HL-60 (cell line): ENCODE measurements at places on chromosomes 12 and 14.
A peak's percentile ranks its signal among the peaks of the same experiment; 100 is the strongest.

GRCh38 chr12:97886511-97887176 is 424.0 kb downstream of the RMST start:
- DNase-seq, result no peak

DNA sequence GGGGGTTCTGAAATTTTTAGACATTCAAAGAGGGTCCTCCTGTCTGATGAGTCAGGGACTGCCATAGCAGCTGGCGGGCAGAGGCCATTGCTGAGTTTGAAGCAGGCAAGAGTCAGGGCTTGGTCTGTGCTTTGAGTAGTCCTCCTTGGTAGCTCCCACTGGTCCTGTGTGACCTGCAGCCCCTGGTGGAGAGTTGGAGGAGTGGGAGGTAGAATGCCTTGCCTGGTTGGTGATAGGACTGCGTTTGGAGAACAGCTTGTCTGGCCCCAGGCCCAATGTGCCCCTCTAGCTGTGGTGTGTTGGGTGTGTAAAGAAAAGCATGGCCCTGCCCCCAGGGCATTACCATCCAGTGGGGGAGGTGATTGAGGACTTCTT is 116.7 kb downstream of the BEGAIN start:
- no peak for DNase-seq

DNA sequence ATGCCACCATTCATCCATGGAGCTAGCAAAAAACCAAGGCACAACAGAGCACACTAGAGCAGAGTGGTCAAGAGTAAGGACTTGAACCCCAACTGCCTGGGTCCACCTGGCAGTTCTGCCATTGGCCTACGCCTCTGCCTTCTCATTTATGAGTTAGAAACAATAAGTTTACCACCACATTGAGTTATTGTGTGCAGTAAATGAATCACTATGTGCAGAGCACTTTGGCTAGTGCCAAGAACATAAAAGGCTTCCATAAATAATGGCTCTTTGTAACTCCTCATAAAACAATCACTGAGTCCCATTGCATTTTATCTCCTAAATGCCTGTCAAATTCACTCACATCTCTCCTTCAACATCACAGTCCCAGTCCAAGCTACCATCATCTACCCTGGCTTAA is 86.3 kb downstream of the OTX2 start:
- no peak for DNase-seq

- no peak for DNase-seq
Observed at GRCh38 chr14:70567791-70568190, 32.7 kb downstream of the MED6 start.

- DNase-seq, result no peak
Observed at GRCh38 chr12:72995616-72996015, 723.4 kb downstream of the TRHDE start.

- DNase-seq, result no peak
Observed at GRCh38 chr12:2389079-2389790, 336.4 kb downstream of the CACNA1C start.

DNA sequence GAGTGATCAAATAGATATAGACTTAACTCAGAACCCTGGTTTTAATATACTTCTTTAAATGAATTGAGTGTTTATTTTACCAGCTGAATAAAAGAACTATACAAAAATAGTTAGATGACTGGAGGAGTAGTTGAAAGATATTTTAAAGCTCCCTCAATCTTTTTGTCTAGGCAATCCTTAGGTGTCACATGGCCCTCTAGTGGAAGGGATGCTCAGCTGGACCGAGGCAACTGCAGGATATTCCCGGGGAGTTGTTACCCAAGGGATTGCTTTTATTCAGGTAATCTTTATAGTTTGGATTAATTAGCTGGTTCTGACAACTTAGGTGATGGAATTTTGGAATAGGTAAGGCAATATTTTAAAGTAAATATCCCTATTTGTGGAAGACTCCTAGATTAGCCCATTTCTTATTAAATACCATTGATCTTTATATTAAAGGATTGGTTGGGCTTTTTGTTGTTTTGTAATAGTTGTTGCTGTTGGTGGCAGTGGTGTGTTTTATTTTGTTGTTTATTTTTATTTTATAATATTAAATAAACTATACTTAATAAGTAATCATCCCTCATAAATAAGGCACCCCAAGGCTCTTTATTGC is 57.1 kb downstream of the ZDHHC17 start:
- DNase-seq, result no peak

DNA sequence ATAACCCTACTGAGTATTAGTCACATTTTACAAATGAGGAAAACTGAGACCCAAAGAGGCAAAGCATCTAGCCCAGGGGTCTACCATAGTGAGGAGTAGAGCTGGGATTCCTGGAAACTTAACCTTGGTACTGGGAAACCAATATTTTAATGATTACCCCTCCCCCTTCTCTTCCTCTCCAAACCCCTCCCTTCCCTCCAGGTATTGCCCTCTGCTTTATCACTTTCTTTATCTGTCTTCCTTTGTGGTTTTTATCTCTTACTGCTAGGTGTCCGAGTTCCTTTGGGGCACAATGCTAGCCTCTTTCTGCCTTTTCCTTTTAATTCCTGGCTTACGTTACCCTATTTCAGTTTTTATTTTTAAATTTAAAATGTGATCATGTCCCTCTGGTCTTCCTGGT is 2.8 kb downstream of the GABARAPL1 start:
- no peak for DNase-seq

- peak; percentile 94 for DNase-seq
Observed at GRCh38 chr12:3728686-3729085, 24.2 kb downstream of the CRACR2A start.

- no peak for DNase-seq
Observed at GRCh38 chr12:54311051-54311450, 10.2 kb upstream of the NFE2 start.

DNA sequence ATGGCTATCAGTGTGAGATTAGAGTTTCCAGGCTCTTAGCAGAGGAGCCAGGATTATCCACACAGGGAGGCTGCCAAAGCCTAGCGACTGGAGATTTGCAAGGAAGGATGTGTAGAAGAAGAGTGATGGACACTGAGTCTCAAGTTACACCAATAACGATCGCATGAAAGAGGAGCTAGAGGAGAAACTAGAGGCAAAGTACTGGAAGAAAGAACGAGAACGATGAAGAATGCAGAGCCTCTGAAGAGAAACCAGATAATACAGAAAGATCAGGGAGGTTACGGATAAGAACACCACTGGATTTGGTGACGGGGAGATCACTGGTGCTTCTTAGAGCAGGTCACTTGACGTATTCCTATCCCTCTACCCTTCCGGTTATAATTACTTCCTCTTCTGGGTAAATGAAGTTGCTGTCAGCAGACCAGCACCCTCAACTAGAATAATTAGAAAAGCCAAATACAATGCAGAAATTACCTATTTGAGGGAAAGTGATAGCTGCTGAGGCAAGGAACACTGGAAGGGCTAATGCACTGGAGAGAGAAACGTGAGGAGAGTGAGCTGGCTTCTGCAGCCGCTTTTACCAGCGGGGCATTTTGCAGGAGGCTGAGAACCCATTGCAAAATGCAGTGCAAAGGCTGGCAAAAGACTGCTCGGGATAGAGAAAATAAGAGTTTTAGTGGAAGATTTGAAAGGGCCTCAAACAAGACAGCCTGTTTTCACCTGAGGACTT is 93.1 kb upstream of the HIF1A start:
- DNase-seq, result peak; percentile 61

DNA sequence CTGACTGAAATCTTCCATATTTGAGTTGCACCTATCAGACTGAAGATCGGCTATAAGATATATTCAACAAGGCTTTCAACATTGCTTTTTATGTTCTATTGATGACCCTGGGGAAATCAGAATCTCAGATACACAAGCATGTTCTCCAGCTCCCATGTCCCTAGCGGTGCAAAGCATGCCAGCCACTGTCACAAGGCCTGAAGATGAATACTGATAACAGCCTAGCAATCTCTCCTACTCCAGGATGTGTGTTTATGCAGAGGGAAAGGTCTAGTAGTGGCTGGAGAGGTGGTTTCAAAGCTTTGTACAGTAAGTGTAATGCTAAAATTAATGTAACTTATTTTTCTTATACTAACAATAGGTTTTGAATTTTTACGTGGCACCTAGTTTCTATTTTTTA is 64.6 kb downstream of the SOX5 start:
- no peak for DNase-seq

GRCh38 chr12:22234561-22234960 is 99.9 kb downstream of the ST8SIA1 start:
- no peak for DNase-seq

DNA sequence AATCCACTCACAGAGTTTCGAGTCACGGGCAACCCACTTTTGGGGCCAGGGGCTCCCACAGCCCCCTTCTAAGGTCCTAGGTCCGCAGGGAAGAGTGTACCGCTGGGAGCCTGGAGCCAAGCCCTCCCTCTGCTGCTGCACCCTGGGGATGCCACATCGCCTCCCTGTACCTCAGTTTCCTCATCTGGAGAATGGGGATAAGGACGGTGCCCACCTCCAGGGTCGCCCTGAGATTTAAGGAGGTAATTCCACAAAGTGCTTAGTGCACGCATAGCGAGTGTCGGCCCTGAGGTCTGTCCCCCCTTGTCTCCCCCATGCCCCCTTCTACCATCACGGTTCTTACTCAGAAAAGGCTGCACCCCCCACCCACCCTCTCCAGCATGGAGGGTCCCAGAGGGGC is 35.5 kb downstream of the NCOR2 start:
- DNase-seq, result no peak

DNA sequence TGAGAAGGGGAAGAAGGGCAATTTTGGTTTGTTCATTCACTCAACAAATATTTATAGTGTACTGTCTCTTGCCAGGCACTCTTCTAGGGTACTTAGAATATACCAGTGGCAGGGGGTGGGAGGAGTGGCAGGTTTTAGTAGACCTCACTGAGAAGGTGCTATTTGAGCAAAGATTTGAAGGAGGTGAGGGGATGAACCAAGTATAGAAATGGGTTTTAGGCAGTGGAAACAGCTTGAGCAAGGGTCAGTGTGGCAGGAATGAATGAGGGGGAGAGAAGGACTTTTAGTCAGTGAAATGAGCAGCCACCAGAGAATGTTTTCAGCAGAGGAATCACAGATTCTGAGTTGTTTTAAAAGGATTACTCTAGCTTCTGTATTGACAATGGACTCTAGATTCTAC is 2.3 kb downstream of the PRIM1 start:
- no peak for DNase-seq

- DNase-seq, result no peak
Observed at GRCh38 chr14:51562816-51563215, 88.9 kb upstream of the FRMD6 start.

- DNase-seq, result peak; percentile 93
Observed at GRCh38 chr12:121536899-121537813, 43.7 kb downstream of the KDM2B start.

DNA sequence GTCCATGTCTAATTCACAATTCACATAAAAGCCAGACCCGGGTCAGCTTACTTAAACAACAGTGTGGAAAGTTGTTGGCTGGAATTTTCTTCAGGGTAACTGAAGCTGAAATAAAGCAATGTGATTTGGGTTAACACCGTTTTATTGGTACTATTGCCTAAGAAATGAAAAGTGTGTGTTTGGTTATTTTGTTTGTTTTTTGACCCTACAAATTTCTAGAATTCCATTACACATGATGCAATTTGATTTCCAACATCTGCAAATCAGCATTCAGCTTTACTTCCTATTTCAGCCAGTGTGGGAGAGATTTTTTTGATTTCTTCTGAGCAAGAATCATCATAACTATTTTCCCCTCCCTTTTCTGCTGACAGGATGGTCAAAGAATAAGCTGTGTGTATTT is 45.7 kb upstream of the CLMN start:
- no peak for DNase-seq

- no peak for DNase-seq
Observed at GRCh38 chr14:87304404-87304803, 688.6 kb downstream of the GALC start.

DNA sequence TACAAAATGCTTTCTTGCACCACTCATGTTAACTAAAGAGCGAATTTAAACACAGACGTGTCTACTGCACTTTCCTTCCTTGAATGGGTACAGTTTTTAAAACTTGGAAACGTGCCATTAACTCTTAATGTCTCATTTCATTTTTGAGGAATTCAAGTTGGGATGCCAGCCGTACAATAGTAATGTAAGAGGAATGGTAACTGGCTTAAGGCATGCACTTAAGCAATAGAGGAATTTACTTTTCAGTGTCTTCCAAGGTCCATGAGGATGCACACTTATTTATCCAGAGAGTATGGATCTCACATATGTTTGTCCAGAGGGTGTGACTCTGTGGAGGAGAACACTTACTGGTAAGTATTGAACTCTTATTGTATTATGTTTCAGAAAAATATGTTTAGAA is 52.9 kb downstream of the PPP4R4 start:
- DNase-seq, result no peak

GRCh38 chr12:82412246-82412645 is 53.9 kb downstream of the METTL25 start:
- DNase-seq, result peak; percentile 10

GRCh38 chr12:120139958-120140357 is 23.4 kb upstream of the RAB35 start:
- no peak for DNase-seq

- DNase-seq, result no peak
Observed at GRCh38 chr12:106226884-106227640, 20.8 kb downstream of the CKAP4 start.

DNA sequence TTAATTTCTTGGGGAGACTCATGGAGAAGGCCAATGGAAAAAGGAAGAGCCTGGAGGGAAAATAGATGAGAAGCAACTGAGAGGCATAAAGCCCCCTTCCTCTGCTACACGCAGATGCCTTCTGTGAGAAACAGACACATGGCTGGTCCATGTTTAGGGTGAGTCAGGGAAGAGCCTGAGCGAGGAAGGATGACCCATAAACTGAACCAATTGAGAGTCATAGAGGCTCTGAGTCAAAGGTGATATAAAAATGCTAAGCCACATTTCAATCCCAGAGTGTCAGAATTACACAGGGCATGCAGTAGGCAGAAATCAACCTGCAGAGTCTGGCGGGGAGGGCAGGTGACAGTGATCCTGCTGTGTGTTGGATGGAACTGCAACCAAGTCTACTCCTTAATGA is 30.1 kb upstream of the NEDD1 start:
- DNase-seq, result no peak

DNA sequence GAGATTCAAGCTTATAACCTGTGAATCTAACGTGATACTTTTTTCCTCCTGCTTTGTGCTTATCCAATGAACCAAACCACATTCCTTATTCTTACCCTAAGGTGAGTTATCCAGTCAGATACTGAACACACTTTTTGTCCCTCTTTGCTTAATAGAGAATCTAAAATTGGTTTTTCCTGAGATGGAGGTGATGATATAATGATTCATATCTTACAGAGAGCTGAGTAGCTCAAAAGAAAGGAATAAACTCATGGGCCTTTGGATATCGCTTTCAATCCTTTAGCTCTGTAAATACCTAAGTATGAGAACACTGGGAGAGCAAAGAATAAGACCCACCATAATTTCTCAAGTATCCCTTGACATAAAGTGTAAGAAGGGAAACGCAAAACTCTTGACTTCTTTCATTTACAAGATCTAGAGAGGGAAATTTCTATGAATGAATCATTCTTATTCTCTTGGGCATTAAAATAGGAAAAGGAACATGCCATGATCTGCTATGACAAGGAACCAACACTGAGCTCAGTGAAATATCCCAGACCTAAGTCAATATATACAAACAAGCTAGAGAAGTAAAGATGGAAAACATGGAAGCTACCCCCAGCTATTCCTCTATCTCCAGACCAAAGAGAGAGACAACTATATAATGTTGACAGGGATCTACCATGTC is 81.8 kb upstream of the STAC3 start:
- DNase-seq, result no peak

- DNase-seq, result no peak
Observed at GRCh38 chr12:123908884-123909725, 63.5 kb downstream of the CCDC92 start.

GRCh38 chr12:8697476-8698131 is at the start of gene RIMKLB:
TSS of gene RIMKLB (plus strand) at chr12:8697991. CDS start at chr12:8713867, 15,876 bp downstream.
- DNase-seq, result peak; percentile 48

- DNase-seq, result no peak
Observed at GRCh38 chr14:101231828-101232227, 328.3 kb upstream of the RTL1 start.

GRCh38 chr14:72948481-72949138 is 22.3 kb downstream of the DCAF4 start:
- peak; percentile 11 for DNase-seq
